Activated CD8-positive, alpha-beta memory T cell treated with anti-CD3 and anti-CD28 coated beads, Interleukin-2, amount 50 U/mL, for 48 hours (primary cell): ENCODE measurements at places on chromosomes 3 and 15.

DNA sequence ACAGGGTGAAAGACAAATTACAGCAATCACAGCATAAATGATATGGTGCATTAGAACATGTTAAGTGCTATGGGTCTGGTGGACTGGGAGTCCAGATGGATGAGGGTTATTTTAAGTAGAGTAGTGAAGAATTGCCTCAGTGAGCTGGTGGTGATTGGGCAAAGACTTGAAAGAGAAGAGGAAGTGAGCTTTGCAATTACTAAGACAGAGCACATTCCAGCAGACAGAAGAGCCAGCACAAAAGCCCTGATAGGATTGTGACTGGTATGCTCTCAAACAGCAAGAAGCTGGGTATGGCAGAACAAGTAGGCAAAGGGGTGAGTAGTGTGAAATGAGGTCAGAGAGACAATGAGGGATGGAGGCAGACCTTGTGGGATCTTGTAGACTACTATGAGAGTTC, 2.1 kb upstream of the ACKR4 start:
- no peak for DNase-seq

- DNase-seq, result no peak
Observed at GRCh38 chr15:64050281-64051092, 4.2 kb upstream of the DAPK2 start.

- no peak for DNase-seq
Observed at GRCh38 chr15:69539345-69539744, 86.7 kb downstream of the RPLP1 start.

- DNase-seq, result no peak
Observed at GRCh38 chr15:58547628-58548307, 116.0 kb downstream of the LIPC start.
